CD4-positive, alpha-beta T cell treated with Interleukin-6 at 100 ng/mL for 8 hours (primary cell): ENCODE measurements at places on chromosomes 7 and 10.

DNA sequence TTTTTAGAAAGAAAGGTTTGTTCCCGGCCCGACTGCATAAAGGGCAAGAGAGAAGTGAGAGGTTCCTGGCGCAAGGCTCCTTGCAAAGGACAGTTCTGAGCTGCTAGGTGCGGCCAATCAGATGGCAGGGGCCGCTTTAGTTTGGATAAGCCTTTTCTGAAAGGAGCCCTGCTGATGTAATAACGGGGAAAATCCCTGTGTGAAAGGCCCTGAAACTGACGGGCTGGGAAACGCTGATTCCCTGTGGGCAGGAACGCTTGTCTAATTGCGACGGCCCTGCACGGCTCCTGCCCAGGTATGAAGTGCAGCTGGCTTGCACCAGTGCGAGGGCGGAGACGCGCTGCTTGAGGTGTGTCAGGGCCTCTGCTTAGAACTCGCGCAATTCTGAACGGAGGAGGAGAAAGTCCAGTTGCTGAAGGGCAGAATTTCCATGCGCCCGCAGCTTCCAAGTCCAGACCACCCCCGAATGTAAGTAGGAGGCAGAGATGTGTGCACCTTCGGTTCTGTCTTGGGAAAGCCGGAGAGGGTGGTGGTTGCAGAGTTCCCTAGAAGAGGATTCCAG lies 30.5 kb downstream of the TACC2 start:
- no peak for DNase-seq

GRCh38 chr10:58282615-58283014 lies 13.7 kb downstream of the CISD1 start:
- peak; percentile 27 for DNase-seq

GRCh38 chr10:75597773-75598440 lies 166.5 kb downstream of the LRMDA start:
- no peak for DNase-seq

DNA sequence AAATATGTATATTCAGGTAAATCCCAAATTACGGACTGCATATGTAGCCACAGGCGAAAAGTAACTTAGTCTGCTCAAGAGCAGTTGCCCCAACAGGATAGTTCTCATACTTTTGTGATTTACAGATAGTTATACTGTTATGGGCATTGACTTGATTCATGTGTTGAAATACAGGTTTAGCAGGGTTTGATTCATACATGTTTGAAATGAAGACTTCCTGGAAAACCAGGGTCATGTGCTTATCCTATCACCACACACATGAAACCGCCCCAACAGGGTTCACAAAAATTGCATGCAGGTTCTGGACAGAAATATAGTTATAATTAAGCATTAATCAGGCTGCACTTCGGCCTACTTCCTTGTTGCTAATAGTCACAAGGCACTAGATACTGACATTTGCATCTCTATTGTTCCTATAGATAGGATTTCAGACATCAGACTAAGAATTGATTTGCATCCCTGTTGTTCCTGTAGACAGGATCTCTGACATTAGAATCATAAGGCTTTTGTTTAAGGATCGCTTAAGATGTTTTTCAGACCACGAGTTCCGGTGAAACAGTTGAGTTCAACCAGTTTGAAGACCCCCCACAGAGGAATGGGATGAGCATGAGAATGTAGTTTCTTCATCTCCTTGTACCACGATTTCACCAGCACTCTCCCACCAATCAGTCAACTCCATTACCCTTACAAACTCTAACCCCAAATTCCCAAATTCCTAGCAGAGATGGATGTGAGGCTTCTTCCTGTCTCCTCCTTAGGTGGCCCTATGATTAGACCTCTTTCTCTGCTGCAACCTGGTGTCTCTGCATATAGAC lies 2.0 kb upstream of the ZNF398 start:
- no peak for DNase-seq

DNA sequence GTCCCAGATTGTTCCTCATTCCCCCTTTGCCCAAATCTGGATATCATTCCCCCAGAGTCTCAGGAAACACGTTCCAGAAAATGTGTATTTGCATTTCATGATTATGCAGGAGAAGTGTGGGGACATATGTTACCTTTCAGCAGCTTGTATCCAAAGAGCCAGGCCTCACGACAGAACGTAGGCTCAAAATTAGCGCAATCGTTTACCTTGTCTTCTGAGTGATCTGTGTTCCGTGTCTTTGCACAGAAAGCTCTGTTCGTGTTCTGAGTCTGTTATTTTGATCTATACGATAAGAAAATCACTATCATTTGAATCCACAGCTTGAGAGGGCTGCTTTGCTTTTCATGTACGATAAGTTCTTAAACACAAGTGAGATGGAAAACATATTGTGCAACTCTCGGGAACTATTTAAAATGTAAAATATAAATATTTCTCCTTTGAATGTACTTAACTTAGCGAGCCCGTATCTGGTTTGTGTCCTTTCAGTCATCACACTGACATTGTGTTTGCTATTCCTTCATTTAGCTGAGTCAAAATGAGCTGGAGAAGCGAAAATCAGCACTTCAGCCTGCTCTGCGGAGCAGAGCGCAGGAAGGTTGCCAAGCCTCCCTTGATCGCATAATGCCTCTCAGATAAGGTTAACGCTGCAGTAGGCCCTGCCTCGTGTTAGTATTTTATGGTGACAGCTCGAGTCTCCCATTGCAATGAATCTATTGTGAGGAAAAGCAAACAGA lies 80.2 kb upstream of the CACNB2 start:
- no peak for DNase-seq

DNA sequence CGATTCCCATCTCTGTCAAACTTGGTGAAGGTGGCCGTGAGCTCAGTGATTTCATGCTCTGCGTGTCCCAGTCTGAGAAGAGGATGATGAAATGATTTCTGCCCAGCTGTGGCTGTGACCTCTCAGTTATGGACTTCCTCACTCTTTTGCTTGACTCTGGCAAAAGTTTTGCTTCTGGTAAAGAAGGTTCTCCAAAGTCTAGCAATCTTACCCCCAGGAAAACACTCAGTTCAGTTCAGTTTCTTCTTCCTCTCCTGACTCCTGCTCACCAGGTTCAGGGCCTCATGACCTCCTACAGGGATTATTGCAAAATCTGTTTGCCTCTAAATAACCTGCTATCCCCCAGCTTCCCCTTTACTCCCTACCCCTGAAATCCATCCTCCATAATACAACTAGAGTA lies 4.9 kb upstream of the BLOC1S2 start:
- no peak for DNase-seq

DNA sequence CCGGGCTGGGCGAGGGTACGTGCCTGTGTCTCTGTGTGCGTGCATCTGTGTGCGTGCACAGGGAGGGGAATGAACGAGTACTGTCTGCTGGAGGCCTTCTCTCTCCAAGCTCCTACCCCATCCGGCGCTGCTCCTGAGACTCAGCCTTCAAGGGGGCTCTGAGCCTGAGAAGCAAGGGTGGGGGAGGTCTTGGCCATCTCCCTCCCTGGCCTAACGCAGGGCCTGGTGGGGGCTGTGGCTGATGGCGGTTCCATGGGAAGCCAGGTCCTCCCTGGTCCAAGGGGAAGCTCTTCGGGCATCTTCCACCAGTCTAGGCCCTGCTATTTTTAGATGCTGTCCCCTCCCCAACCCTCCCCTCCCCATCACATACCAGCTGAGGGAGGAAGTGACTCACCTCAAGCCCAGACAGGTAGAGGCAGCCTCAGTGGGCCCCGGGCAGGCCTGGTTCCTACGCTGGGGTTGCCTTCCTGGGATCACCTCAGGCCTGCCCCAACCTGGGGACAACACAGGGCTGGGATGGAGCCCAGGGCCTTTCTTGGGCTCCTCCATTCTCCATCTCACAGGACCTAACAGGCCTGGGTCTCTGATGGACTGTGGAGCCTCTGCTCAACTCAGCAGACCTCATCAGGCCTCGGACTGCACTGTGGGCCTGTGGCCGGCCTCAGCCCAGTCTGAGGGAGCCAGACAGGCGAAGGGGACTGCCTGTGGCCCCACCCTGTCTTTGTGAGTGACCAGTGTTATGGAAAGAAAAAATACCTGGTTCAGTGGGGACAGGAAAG lies 32.2 kb downstream of the DNAJB12 start:
- DNase-seq: peak; percentile 66

DNA sequence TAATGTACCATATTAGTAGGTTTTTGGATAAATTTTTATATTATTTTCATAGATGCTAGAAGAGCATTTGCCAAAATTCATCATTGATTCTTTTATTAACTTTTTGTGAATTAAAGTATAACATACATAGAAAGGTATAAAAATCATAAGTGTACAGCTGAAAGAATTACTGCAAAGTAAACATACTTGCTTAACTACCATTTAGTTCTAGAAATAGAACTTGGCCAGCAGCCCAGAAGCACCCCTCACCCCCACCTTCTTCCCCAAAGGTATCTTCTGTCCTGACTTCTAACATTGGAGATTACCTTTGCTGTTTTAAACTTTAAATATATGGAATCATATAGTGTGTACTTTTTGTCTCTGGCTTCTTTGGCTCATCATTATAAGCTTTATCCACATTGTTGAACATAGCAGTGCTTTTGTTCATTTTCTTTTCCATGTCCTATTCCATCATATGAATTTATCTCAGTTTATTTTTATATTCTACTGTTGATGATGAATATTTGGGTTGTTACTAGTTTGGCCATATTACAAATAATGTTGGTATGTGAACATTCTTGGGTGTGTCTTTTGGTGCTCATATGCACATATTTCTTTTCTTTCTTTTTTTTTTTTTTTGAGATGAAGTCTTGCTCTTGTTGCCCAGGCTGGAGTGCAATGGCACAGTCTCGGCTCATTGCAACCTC lies 142.8 kb downstream of the ADK start:
- DNase-seq: no peak

GRCh38 chr10:76732306-76732705 lies 905.3 kb downstream of the KCNMA1 start:
- no peak for DNase-seq

- DNase-seq: no peak
These were observed 898.5 kb upstream of the KCND2 start for GRCh38 chr7:119374436-119374835.

GRCh38 chr7:102117743-102118142 lies 168.9 kb upstream of the SH2B2 start:
- DNase-seq: no peak

DNA sequence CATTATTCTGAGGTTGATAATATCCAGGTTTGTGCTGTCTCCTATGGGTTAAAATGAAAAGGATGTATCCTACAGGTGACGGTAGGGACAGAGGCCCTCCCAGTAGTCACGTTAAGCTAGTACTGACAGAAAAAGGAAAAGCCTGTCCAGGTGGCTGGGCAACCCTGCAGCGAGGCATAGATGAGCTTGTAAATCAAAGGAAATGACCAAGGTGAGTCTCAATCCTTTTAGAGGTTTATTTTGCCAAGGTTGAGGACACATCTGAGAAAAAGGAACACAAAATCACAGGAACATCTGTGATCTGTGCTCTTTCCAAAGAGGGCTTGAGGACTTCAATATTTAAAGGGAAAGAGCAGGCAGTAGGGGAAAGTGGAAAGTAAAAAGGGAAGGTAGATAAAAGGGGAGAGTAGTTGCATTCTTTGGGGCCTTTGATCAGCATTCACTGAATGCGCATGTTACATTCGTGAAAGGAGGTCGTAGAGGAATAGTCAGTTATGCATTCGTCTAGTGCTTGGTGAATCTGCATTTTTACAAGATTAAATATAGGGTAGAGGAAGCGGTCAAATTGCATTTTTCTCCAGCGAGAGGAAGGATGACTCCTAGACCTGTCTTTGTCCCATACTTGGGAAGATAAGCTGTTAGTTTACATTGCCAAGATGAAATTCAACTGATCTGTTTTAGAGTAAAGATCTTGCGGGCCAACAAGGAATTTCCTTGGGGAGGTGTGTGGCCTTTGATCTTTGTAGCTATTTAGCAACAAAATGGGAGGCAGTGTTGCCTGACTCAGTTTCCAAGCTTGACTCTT lies 884 bp upstream of the GSTO1 start:
- DNase-seq: no peak

GRCh38 chr10:44016589-44017482 lies 368.1 kb downstream of the CXCL12 start:
- DNase-seq: no peak
